CD4-positive, alpha-beta memory T cell (primary cell): ENCODE measurements at places on chromosomes 11 and 22. TPM values are rescaled to one million over a fixed set of nuclear protein-coding genes. Genes with fewer than 3 reads are reported as not detected.

- H3K27ac ChIP-seq: peak overlapping the region; percentile 62
- DNase-seq: no peak
- H3K27me3 ChIP-seq: no peaks in the 10 kb centered on the region
- H3K36me3 ChIP-seq: no peaks in the 10 kb centered on the region
- peaks cover 62% of the 10 kb centered on the region for H3K4me1 ChIP-seq
- H3K4me3 ChIP-seq: peak overlapping the region; percentile 66
Measured at GRCh38 chr11:1762537-1763302, 1.0 kb downstream of the CTSD start.

GRCh38 chr22:36369004-36369921 lies 18.5 kb downstream of the MYH9 start:
- peak overlapping the region; percentile 91 for H3K27ac ChIP-seq
- H3K4me3 ChIP-seq: peak overlapping the region; percentile 57
- peaks cover 9% of the 10 kb centered on the region for H3K36me3 ChIP-seq
- DNase-seq: no peak

DNA sequence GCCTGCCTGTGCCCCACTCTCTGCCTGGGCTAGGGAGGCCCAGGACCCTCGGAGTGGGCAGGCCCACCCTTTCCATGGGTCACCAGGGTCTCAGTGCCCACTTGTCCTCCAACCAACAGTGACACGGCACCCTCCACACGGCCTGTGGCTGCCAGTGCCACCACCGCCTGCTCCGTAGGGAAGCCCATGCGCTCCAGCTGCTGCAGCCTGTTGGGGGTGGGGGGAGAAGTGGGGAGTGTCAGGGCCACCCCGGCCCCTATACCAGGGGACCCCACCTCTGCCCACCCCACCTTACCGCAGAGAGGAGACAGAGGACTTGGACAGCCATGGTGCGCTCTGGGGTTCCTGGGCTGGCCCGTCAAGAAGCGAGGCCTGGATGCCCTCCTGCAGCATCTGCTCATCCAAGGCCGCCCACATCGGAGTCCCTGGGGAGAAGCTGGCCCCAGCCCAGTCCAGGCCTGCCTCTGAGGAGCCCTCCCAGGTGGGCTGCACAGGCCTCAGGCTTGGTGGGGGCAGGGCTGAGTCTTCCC lies 7.7 kb downstream of the RHBDD3 start:
- H3K4me3 ChIP-seq: no peak overlapping the region
- H3K27me3 ChIP-seq: no peaks in the 10 kb centered on the region
- no peak overlapping the region for H3K27ac ChIP-seq
- no peak for DNase-seq
- H3K4me1 ChIP-seq: no peaks in the 10 kb centered on the region
- no peaks in the 10 kb centered on the region for H3K36me3 ChIP-seq

DNA sequence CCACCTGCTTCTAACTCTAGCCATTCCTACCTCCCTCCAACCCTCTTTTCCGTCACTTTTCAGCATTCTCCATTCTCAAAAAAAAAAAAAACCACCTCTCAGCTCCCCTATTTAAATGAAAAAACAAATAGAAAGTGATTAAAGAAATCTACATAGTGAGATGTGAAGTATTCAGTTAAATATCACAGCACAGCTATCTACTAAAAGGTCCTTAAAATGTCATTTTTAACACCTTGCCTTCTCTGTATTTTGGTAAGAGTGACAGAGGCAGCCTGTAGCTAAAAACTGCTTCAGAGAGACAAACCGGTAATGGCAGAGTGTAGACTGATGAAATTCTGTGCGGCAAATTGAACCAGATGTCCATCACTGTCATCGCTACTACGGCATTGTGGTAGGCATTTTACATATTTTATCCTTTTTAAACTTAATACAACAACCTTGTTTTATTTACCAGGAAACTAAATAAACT lies 346 bp upstream of the ALG9 start:
- peaks cover 19% of the 10 kb centered on the region for H3K36me3 ChIP-seq
- DNase-seq: no peak
- H3K27ac ChIP-seq: peak overlapping the region; percentile 91
- H3K27me3 ChIP-seq: no peaks in the 10 kb centered on the region

GRCh38 chr11:12800032-12800671 lies 125.9 kb downstream of the TEAD1 start:
- H3K4me1 ChIP-seq: no peaks in the 10 kb centered on the region
- H3K27ac ChIP-seq: no peak overlapping the region
- peaks cover 7% of the 10 kb centered on the region for H3K27me3 ChIP-seq

DNA sequence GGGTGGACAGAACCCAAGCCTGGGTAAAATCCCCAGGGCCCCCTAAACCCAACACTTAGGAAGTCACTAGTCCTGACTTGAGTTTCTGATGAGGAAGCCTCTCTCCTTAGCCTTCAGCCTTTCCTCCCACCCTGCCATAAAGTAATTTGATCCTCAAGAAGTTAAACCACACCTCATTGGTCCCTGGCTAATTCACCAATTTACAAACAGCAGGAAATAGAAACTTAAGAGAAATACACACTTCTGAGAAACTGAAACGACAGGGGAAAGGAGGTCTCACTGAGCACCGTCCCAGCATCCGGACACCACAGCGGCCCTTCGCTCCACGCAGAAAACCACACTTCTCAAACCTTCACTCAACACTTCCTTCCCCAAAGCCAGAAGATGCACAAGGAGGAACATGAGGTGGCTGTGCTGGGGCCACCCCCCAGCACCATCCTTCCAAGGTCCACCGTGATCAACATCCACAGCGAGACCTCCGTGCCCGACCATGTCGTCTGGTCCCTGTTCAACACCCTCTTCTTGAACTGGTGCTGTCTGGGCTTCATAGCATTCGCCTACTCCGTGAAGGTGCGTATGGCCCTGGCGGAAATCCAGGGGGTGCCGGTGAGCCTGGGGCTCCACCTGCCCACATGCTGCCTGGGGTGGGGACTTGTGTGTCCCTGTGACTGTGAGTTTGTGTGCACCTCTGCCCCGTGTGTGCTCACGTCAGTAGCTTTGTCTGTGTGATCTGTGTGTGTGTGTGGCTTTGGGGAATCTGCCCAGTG lies at the start of gene IFITM1:
Gene IFITM1 (plus strand): TSS at position 254 of the 767 bp plus-strand sequence. CDS start 131 bp downstream, at position 385.
- peak within 1 kb of the TSS; percentile 76 for H3K27ac ChIP-seq
- H3K4me1 ChIP-seq: peaks cover 37% of the 10 kb centered on the region
- H3K27me3 ChIP-seq: no peaks in the 10 kb centered on the region
- peaks cover 8% of the 10 kb centered on the region for H3K36me3 ChIP-seq

- H3K4me3 ChIP-seq: no peak overlapping the region
- H3K27ac ChIP-seq: no peak overlapping the region
- H3K4me1 ChIP-seq: no peaks in the 10 kb centered on the region
- no peaks in the 10 kb centered on the region for H3K36me3 ChIP-seq
- no peaks in the 10 kb centered on the region for H3K27me3 ChIP-seq
- no peak for DNase-seq
Measured at GRCh38 chr11:79419120-79419519, 21.7 kb downstream of the TENM4 start.

DNA sequence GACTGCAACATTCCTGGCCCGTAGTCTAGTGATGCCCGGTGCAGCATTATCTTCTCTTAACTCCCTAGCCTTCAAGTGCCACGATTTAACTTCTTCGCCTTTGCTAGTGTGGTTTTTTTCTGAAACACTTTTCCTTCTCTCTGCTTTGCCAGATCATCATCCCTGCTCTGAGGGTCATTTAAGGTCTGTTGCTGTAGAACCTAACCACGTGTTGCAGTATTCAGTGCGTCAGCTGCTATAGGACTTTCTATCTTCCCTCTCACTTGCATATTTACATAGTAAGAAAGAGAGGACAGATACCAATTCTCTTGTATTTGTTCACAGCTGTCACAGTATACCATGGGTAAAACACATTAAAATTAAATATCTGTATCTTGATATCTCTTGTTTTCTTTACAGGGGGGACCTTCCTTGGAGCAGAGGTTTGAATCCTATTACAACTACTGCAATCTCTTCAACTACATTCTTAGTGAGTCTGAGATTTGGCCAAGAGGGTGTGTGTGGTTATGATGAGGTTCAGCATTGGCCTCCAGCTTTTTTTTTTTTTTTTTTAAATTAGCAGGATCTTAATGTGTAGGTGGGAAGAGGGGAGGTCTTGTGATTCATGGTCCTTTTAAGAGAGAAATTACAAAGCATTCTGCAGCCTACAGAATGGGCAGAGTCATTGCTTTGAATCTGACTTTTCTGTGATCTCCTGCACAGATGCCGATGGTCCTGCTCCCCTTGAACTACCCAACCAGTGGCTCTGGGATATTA lies 13.5 kb downstream of the EIF3L start:
- no peak overlapping the region for H3K27ac ChIP-seq
- DNase-seq: no peak
- no peak overlapping the region for H3K4me3 ChIP-seq
- H3K27me3 ChIP-seq: no peaks in the 10 kb centered on the region
- peaks cover 5% of the 10 kb centered on the region for H3K4me1 ChIP-seq

DNA sequence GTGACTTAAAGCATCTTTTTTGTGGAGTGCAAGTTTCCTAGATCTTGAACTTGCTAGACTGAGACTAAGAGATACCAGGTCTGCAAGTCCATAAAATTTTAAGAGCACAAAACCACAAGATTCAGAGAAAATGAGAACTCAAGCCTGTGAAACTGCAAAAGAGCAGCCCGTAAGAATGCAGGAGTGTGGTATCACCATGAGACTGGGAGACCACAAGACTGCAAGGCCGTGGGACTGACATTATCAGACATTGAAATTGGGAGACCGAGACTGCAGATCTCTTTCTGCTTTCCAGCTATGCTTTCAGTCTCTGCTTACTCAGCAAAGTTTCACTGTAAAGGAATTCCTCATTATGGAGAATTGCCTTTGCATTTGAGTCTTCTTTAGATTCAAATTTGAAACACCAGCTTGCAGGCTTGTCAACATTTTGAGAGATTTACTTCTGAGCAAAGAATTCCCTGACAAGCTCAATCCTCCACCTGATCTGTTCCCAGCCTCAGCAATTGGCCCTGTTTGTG lies 621.2 kb downstream of the KCNA4 start:
- no peaks in the 10 kb centered on the region for H3K36me3 ChIP-seq
- no peaks in the 10 kb centered on the region for H3K27me3 ChIP-seq
- H3K27ac ChIP-seq: no peak overlapping the region

- peaks cover 13% of the 10 kb centered on the region for H3K36me3 ChIP-seq
- H3K4me1 ChIP-seq: peaks cover 15% of the 10 kb centered on the region
- H3K27me3 ChIP-seq: no peaks in the 10 kb centered on the region
- H3K4me3 ChIP-seq: no peak overlapping the region
- H3K27ac ChIP-seq: no peak overlapping the region
Measured at GRCh38 chr22:21936151-21936775, 16.4 kb downstream of the PPM1F start.

The CDC42EP1 gene
- not detected for total RNA-seq

The TSPAN4 gene
- total RNA-seq: 5.8 TPM

The ST3GAL4 gene
- total RNA-seq: 2.6 TPM

The YPEL1 gene
- 9.8 TPM for total RNA-seq

The RBMXL2 gene
- total RNA-seq: not detected

The KCTD17 gene
- 33.4 TPM for total RNA-seq

The APOL6 gene
- 50.6 TPM for total RNA-seq

The TTC36 gene
- total RNA-seq: 1.2 TPM

The MYBPC3 gene
- not detected for total RNA-seq

The PCSK7 gene
- total RNA-seq: 325 TPM

The ARHGAP42 gene
- total RNA-seq: not detected
